ENCODE measurements at places on chromosomes 7 and 10.

DNA sequence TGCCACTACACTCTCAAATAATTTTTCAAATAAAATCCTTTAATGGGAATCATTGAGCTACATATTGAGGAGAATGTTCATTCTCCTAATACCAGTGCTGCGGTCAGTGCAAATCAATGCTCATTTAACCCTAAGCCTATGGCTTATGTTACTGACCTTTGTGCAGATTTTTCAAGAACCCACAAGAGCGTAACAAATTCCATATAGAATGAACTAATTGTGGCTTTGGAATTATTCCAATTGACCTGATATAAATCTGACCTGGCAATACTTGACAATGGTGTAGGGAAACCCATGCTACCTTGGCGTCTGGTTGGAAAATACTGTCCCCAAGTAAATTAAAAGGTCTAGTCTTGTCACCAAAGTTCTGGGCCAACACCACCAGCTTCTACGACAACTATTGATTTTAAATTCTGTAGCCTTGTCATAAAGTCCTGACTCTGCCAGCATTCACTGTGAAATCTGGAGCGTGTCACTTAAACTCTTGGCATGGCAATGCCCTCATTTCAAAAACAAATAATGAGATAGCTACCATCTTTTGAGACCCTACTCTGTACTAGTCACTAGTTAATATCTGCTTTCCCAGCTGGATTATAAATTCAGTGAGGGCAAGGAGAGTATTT, 320.9 kb downstream of the AHR start:
- no peak for DNase-seq

DNA sequence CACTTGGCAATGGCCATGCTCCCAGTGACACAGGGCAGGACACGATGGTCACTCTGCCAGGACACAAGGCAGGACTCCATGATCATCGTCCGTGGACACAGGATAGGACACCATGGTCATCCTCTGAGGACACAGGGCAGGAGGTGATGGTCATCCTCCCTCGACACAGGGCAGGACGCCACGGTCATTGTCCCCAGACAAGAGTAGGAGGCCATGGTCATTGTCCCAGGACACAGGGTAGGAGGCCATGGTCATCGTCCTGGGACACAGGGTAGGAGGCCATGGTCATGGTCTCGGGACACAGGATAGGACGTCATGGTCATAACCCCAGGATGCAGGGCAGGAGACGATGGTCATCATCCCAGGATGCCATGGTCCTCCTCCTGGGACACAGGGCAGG, 289.2 kb downstream of the TCERG1L start:
- DNase-seq: no peak

GRCh38 chr7:137916564-137916963, 69.8 kb upstream of the DGKI start:
- DNase-seq: no peak

DNA sequence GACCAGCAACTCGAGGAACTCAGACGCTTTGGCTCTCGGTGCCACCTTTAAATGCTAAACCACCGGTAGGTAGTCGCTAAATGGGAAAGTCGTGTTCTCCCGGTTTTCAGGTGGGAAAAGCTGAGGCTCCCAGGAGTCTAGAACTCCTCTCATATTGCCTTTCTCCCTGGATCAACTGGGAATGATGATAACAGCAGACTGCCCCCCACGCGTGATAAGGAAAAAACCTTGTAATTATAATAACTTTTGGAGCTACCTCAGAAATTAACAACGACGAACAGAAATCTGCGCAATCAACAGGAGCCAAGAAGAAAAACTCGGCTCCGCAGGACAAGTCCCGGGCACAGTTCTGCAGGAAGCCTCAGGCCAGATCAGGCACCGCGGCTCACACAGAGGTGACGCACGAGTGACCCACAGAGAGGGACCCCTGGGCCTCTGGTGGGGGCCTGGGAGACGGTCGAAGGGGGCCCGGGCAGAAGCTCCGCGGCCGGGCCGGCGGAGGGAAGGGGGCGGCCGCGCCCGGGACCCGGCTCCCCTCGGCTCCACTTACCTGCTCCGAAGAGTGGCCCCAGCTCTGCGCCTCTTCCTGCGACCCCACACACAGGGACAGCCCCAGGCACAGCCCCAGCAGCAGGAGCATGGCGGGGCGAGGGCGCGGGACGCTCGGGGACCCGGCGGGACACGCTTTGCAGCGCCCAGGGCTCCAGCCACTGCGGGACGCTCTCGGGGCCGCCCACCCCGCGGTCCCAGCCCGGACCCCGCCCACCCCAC, at the start of gene ITIH5:
Gene ITIH5, minus strand, starts transcription at position 714 of the 771 bp plus-strand sequence. Its CDS starts 74 bp downstream, at position 640.
- no peak for DNase-seq

- DNase-seq: no peak
Observed at GRCh38 chr10:49194212-49194920, 6.2 kb upstream of the TMEM273 start.

- DNase-seq: no peak
Observed at GRCh38 chr7:67413670-67414069, 417.0 kb downstream of the TYW1 start.

DNA sequence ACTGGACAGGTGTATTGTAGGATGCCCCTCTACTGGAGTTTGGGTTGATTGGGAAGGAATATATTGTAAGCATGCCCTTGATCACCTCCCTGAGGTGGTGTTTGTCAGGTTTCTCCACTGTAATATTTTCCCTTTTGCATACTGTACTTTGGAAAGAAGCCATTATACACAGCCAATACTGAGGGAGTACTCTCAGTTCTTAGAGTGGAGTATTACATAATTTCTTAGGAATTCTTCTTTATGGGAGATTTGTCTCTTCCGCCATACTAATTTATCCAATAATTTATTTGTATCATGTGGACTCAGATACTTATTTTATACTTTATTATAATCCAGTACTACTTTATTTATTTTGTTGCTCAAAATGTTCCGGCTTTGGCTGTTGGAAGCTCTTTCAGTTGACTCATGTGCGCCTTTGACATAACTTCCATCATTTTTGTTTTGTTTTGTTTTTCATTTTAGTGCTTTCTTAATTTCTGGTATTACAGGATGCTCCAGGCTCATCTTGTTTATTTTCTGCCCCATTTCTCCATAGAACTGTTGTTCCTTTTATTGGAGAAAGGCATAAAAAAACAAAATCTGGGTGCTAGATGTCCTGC, 29.7 kb downstream of the MKLN1 start:
- no peak for DNase-seq

DNA sequence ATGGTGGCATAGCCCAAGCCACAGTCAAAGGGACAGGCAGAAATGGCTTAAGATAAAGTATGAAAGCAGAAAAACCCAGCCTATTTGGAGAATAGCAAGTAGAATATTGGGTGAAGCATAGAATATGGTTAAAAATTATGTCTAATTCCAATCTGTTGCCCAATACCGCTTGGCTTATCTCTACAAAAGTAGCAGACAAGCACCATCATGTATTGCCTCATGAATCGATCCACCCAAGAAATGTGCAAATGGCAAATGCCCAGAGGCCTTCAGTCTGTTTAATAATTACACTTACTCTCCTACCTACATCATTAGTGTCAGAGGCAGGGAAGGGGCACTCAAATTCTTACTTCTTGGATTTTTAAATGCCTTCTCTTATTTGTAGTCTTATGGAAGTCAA, 130.9 kb upstream of the ADAM12 start:
- DNase-seq: no peak

- DNase-seq: peak; percentile 62
Observed at GRCh38 chr7:95686109-95686508, 86.2 kb upstream of the DYNC1I1 start.

- no peak for DNase-seq
Observed at GRCh38 chr10:99766302-99766681, 16.1 kb upstream of the ABCC2 start.

DNA sequence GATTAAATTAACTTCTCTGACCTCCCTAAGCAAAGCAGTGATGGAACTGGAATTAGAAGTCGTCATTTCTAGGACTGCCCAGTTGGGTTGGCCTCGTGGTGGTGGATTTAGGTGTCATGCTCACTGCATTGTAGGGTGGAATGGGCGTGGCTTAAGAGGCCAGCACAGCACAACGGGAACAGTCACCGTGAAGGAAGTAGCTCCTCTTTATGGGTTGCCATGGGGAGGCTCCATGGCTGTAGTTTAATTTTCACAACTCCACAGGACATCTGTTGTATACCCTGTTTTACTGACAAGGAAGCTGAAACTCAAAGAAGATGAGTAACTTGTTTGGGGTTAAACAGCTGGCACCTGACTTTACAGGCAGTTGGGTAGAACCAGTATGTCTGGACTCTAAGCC, 208.3 kb downstream of the CELF2 start:
- DNase-seq: no peak

DNA sequence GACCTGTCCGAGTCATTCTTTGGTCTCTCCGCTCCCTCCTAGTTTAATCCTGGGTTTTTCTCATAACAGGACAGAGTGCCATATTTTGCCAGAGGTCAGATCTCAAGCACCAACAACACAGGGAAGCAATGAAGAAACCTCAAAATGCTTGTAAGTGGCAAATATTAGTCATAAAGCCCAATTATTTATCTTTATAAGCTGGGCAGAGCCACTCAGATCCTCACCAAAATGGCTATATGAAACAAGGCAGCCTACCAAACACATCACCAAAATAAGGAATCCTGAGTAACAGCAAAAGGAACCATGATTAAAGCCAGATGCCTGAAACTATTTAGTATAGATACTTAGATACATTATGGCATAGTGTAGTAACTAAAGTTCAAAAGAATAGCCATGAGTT, 4.7 kb downstream of the ECD start:
- DNase-seq: no peak

GRCh38 chr7:53518319-53518718, 482.9 kb downstream of the POM121L12 start:
- DNase-seq: no peak

DNA sequence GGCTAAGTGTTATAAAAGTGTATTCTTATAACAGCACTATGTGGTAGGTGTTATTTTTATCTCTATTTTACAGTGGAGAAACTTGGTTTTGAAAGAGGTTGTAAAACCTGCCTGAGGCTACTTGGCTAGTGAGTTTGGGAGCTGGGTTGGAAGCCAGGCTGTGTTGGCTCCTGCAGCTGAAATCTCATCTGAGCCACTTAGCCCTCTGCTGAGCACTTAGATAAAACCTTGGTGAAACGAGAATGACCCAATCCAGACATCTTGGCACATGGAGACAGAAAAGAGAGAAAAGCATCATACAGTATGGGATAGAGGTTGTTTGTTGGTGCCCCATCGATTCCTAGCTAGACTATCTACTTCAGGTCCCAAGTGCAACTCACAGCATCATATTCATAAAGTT, 37.4 kb downstream of the BLNK start:
- DNase-seq: no peak

DNA sequence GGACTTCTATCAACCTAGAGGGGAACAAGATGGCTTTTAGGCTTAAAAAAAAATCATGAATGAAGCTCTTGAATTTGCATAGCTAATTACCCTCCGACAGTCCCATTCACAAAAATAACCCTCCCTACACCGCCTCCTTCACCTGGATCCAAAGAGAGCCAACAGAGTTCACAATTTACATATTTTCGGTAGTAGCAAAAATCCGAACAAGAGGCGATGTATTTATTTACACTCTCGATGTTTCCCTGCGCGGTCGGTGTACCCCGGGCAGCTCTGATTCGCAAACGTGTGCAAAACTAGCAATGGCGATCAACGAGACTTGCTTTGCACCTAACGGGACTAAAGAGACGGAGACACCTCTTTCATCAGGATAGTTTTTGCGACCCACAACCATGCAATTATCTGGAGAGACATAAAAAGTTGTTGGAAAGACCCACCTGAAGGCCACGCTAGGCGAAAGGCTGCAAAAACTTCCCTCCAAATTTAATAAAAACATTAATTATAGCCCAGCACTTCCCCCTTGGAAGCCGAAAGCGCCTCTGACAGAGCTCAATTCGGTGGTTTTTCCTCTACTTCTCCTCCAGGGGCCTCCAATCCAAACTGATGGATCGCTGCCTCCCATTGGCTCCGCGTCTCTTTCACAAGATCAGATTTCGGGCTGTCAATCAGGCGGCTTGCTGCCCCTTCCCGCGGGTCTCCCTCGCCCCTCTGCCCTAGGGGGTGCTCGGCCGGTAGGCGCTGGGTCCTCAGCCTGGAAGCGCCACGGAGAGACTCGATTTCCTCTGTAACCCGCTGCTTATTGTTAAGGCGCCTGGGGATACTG, at the start of gene ETV1:
Gene ETV1, minus strand, starts transcription at position 541 of the 823 bp plus-strand sequence. CDS start 614 bp downstream, outside the sequence.
- peak; percentile 87 for DNase-seq

- peak; percentile 29 for DNase-seq
Observed at GRCh38 chr7:130490888-130491804, 739 bp upstream of the MEST start.

DNA sequence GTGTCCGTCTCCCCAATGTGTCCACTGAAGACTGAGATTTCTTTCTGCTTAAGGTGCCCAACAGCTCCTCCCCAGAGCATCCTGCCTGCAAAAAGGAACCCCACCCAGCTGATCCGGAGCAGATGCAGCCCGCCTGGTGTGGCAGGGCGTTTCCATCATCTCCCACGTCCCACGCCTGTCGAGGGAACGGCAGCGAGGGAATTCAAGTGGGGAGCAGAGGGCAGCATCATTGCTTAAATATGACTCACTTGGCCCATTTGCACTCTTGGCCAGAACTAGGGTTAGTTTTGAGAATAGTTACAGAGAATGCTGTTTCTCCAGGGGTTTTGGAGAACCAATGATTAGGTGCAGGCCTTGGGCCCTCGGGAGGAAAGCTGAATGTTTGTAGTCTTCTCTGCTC, 20.8 kb downstream of the VWA2 start:
- DNase-seq: peak; percentile 23

DNA sequence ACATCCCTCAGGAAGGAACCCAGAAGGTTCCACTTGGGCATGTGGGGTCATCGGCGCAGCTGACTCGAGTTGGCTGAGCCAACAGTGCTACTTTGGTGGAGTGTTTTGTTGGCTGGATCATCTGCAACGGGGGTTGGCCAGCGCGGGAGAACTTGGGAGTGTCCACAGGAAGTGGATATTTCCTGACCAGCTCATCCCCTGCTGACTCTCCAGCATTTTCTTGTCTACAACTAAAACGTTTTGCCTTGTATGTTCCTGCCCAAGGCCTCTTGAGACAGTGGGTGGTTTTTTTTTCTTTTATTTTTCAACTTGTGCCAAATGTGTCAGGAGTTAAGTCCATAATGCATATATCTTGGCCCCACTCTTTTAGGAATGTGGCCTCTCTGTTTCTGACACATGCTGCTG, 208.6 kb downstream of the ZNF365 start:
- DNase-seq: peak; percentile 89

GRCh38 chr10:108894402-108895301, 1028.7 kb downstream of the XPNPEP1 start:
- no peak for DNase-seq

DNA sequence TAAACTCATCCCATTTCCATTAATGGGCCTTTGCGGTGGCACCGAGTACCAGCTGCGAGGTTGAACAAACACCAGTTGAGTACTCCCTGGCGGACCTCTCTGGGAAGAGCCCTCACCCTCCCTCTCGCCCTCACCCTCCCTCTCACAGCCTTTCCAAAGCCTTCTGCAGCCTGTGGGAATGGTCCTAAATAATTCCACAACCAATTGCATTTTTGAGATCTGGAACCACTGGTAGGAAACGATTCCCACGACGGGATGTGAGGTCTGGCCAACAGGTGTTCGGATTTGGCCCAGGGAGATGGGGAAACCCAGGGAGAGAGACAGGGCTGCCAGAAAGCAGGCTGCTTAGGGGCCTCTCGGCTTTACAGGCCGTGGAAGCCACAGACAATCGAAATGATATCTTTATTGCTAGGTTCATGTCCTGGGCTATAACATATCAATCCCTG, 5.3 kb downstream of the PTF1A start:
- DNase-seq: no peak

- DNase-seq: no peak
Observed at GRCh38 chr7:13989949-13990305, 461 bp upstream of the ETV1 start.
